ENCODE measurements at places on chromosomes 1 and 21.

- DNase-seq, result peak; percentile 58
These were observed 22.9 kb downstream of the ADAM30 start for GRCh38 chr1:119873135-119874015.

GRCh38 chr1:180563026-180563827 lies 4.5 kb downstream of the OVAAL start:
- DNase-seq, result peak; percentile 58

DNA sequence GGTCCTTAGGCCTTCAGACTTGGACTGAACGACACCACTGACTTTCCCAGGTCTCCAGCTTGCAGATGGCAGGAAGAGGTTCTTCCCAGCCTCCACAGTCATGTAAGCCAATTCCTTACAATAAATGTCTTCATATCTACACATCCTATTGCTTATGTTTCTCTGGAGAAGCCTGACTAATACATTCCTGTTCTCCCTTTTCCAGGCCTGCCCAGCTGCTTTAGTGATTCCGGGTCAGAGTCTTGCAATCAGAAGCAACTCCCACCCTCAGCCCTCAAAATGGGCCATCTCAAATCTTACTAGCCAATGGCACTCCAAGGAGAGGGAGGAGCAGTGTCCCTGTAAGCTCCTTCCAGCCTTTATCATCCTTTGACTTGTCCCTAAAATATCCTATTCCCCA lies 16.4 kb upstream of the CPT2 start:
- DNase-seq, result no peak

DNA sequence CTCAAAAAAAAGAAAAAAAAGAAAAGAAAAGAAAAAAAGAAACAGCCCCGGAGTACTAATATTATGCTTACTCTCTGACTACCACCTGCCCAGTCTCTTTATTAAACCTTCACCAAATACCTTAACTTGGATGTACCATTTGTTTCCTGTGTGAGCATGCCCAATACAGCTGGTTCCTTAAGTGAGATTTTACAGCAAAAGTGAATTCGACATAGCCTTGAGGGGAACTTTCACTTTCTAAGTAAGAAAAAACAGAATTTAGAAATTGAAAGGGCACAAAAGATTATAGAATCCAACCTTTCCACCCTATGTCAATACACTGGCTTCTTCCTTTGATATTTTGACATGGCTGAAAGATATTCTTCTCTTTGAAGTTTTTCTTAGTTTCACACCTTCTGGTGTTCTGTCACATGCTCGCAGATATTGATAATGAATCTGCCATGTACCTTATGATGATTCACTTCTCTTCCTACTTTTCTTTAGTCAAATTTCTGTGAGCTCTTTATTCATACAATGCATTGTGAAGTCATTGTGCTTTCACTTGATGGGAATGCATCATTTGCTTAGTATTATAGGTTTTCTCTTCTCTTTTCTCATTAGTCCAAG lies 5.2 kb upstream of the GIPC2 start:
- no peak for DNase-seq

- DNase-seq, result no peak
These were observed 21.6 kb upstream of the PTP4A2 start for GRCh38 chr1:31959521-31960340.

DNA sequence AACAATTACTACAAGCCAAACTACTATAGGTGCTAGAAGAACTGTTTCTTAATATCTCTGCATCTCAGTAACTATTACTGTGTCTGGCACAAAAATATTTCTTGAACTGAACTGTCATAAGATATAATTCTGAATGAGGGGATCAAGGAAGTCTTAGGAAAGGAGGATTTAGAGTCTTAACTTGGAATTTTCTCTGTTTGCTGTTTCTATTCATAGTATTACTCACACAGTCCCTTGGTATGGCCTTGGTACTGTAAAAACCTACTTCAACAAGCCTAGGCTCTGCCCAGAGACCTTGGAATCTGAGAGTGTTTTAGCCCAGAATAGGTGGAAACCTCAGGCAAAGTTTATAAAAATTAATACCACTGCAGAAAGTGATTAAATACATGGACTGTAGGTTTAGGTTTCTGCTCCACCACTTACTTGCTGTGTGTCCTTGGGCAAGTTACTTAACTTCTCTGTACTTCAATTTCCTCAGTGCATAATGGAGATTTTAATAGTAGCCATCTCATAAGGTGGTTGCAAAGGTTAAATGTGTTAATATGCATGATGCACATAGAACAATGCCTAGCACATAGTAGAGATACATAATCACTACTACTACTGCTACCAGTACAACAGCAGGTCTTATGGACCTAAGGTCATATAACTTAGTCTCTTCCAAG lies 87.4 kb upstream of the NFIA start:
- no peak for DNase-seq

DNA sequence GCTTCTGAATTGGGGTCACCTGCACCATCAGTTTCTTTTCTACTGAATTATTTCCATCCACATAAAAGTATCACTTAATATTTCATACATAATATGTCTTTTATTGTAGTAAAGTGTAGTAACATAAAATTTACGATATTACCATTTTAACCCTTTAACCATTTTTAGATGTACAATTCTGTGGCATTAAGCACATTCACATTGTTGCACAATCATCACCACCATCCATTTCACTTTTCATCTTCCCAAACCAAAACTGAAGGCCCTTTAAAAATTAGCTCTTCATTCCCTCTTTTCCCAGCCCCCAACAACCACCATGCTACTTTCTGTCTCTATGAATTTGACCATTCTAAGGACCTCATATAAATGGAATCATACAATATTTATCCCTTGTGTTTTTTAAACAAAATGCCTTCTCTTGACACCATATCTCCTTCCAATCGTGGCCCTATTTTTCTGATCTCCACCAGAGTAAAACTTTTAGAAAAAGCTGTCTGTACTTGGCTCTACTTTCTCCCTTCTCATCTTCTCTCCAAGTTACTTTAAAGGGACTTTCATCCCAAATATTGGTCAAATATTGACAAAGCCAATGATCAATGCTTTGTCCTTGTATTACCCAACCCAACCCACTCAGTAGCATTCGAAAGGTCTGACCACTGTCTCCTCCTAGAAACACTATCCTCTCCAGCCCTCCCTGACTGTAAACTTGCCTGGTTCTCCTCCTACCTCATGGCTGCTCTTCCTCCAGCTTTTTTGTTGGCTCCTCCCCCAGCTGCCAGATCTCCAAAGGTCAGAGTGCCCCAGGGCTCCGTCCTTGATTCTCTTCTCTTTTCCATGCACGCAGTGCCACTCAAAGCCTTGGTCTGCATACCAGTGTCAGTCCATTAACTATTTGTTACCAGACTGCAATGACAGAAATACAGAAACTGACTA lies 44.7 kb downstream of the SLC30A10 start:
- DNase-seq, result no peak

DNA sequence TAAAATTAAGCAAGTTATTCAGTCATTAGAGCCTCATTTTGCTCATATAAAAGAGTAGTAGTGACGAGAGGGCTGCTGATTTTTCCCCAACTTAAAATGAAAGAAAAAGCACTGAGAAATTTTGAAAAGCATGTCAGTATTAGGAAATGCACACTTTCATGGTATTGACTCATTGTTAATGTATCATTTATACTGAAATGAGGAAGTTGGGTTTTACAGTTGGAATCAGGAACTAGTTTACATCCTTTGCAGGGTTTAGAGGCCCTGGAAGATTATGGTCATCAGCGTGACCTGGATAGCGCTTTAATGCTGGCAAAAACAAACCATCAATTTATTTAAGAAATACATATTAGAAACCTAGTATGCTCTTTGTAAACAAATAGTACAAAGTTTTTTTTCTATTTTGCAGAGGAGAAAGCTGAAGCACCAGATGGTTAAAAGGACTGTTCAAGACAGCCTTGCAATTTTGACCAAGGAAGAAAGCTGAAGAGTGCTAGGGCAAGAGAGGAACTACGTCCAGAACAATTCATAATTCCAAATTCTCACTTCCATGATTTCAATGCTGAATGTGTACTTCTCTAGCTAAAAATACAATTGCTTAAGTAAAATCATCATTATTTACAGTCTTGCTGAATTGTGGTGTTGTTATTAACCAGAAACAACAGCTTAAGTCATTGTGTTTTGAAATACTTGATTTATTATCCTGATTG lies 94.8 kb upstream of the SGIP1 start:
- DNase-seq, result peak; percentile 16

- no peak for DNase-seq
These were observed 15.8 kb downstream of the TINAGL1 start for GRCh38 chr1:31592132-31592531.

GRCh38 chr1:152048416-152049009 lies 11.7 kb upstream of the S100A11 start:
- DNase-seq, result peak; percentile 92

- DNase-seq, result no peak
These were observed at the start of gene WNT2B for GRCh38 chr1:112508278-112509004. Gene WNT2B (plus strand): TSS chr1:112508965. CDS start chr1:112509263, 298 bp downstream.
